ENCODE measurements at places on chromosomes 2 and 18.

DNA sequence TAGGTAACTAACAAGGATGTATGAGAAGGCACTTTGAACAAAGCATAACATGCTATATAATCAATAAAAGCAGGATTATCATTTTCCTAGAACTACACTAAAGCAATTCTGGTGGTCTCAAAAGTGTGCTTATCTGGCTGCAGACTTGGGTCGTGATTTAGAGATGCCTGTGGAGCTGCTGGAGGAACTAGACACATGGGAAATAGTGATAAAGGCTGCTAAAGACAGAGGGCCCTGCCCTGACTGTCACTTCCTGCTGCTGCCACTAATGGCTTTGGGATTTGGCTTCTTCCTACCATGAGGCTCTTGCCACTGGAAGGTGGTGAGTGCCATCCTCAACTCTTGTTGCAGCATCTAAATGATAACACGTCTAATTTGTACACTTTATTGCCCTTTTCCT, 22.5 kb downstream of the TMEM178A start:
- DNase-seq, result no peak

DNA sequence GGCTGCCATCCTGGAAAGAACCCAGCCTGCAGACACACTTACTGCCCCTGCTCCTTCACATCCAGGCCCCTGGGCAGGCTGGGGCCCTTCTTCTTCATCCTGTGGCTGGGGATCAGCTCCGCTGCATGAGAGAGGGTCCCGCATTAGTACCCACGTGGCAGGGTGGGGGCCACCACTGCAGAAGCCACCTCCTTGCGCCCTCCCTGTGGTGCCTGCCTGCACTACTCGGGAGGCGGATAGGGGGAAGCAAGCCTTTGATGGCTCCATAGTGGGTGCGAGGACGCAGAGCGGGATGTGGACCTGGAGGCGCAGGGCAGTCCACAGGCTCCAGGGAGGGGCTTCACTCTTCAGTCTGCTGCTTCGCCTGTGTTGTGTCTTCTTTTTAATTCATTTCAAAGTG, 46.7 kb downstream of the GPC1 start:
- DNase-seq, result no peak

DNA sequence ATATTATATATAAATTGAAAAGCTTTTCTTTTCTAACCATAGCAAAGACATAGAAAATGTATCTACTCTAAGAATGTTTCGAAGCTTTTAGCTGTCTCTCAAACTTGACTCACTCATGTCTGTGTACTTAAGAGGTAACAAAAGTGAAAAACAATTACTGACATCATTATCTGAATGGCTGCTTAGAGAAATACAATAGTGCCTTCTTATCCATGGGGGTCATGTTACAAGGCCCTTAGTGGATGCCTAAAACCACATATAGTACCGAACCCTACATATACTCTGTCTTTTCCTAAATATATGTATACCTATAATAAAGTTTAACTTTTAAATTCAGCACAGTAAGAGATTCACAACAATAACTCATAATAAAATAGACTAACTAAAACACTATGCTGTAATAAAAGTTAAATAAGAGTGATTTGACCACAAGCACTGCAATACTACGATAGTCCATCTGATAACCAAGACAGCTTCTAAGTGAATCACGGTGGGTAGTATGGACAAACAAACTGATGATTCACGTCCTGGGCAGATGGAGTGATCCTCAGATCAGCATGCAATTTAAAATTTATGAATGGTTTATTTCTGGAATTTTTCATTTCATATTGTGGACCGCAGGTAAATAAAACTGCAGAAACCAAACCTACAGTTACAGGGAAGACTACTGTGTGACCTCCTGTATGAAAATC, 246.2 kb downstream of the XIRP2 start:
- no peak for DNase-seq

GRCh38 chr2:179588486-179589145, 272.8 kb downstream of the ZNF385B start:
- no peak for DNase-seq

- no peak for DNase-seq
Observed at GRCh38 chr2:236790963-236791362, 221.3 kb downstream of the ACKR3 start.

GRCh38 chr2:130768191-130768855, 13.0 kb downstream of the AMER3 start:
- DNase-seq, result no peak
